Stimulated activated CD4-positive, alpha-beta T cell treated with anti-CD3 and anti-CD28 coated beads, TNF-alpha, amount 100 ng/mL, for 48 hours (primary cell): ENCODE measurements at places on chromosomes 6 and 20.

- no peak for DNase-seq
Observed at GRCh38 chr6:123808556-123808955, 4.9 kb downstream of the NKAIN2 start.

DNA sequence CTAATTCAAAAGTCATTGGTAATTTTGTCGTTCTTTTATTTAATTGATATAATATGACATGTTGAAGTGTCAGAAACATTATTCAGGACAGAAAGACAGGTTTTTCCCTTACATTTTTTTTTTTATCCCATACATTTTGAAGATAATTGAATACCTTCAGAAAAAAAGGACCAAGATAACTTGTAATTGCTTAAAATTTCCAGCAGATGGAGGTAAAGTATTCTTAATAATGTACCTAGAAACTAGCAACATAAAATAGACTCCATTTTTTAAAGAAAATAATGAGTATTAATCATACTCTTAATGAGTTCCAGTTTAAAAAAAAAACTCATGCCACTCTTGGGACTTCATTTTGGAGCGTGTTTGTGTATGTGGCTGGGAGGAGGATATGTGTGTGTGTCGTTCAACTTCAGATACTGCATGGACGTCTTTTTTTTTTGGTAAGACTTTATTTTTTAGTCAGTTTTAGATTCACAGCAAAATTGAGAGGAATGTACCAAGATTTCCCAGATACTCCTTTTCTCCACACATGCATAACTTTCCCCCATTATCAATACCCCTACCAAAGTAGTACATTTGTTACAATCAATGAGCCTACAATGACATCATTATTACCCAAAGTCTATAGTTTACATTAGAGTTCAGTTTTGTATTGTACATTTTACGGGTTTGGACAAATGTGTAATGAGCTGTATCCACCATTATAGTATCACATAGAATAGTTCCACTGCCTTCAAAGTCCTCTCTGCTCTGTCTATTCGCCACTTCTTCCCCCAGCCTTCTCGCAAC, 79.4 kb downstream of the ROS1 start:
- DNase-seq, result no peak

GRCh38 chr6:140809694-140810101, 1323.0 kb upstream of the GJE1 start:
- DNase-seq, result no peak

DNA sequence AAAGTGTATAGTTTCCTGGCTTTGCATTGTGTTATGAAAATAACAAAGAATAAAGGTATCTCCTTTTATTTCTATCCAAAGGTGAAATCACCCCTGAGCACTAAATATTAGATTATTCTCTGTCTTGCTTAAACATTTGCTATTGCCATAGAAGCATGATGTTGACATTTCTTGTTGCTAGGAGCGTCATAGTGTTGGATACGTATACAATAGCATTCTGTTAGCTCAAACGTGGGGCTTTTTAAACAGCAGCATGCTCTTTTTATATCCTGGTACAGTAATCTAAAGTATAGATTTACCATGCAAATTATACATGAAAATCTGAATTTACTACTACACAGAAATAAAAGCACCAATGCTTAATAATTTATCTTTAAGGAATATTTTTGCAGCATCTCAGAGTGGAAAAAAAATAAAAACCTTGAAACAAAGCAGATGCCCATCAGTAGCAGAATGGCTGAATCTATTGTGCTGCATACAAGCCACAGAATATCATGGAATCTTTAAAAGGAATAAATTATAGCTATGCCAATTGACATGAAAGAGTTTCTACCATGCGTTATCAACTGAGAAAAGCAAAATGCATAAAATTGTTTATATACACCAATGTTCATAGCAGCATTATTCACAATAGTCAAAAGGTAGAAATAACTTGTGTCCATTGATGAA, 9.6 kb upstream of the HSF2 start:
- no peak for DNase-seq

DNA sequence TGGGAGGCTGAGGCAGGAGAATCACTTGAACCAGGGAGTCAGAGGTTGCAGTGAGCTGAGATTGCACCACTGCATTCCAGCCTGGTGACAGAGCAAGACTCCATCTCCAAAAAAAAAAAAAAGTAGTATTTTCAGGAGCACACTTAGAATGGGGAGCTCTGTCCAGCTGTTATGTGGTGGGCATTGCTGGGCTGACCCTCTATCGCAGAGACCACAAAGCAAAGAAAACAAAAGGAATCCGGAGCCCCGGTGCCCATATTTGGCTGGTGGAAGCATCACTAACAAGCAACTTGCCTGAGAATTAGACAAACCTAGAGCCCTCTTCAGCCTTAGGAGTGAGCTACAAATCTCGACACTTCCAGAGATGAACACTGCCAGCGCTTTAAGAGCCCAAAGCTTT, 137.3 kb upstream of the GPR6 start:
- no peak for DNase-seq

DNA sequence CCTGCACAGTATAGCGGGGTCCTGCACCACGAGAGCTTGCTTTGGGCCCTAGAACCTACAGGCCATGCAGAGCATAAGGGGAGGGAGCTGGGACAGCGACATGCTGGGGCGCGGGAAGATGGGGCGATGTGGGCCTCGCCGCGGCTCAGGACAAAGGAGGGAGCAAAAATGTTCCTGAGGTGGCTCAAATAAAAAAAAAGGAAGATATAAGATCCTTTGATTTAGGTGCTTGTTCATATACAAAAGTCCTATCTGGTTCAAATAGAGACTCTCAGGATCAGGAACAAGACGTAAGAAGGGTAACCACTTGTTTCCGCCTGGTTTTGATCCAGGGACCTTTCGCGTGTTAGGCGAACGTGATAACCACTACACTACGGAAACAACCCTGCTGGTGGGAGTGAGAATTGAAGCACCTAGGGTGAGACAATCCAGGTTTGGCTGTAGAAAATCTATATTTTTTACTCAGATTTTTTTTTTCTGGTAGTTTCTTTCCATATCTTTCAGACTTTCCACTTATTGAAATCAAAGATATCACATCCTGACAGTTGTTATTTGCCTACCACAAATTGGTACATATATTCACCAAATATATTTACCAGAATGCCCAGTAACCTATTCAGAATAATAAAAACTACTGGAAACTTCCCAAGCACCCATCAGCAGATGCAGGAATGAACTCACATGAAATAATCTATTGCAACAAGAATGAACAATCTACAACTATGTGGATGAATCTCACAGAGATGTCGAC, 177.9 kb upstream of the ZNF184 start:
- no peak for DNase-seq

GRCh38 chr6:114049367-114049966, 78.5 kb upstream of the HDAC2 start:
- no peak for DNase-seq

- no peak for DNase-seq
Observed at GRCh38 chr6:391559-392440, at the start of gene IRF4. IRF4 (plus strand) TSS chr6:391752; CDS start chr6:393153, 1,401 bp downstream.

DNA sequence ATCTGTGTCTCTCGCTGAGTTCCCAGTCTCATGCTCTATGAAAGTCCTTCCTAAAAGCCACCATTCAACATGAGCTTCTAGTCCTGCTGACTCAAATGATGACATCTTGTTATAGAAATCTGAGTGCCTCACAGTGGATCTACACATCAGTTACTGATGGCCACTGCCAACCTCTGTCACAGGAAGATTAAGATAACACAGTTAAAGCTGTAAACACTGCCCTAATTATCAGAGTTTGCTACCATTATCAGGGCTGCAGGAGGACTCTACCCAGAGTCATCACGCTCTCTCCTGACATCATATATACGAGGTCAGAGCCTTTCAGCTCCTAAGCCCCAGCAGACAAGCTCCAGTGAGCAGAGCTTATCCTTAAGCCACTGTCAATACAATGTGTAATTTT, 63.2 kb downstream of the HIVEP2 start:
- no peak for DNase-seq

GRCh38 chr20:39108746-39109145, 146.6 kb downstream of the DHX35 start:
- no peak for DNase-seq

DNA sequence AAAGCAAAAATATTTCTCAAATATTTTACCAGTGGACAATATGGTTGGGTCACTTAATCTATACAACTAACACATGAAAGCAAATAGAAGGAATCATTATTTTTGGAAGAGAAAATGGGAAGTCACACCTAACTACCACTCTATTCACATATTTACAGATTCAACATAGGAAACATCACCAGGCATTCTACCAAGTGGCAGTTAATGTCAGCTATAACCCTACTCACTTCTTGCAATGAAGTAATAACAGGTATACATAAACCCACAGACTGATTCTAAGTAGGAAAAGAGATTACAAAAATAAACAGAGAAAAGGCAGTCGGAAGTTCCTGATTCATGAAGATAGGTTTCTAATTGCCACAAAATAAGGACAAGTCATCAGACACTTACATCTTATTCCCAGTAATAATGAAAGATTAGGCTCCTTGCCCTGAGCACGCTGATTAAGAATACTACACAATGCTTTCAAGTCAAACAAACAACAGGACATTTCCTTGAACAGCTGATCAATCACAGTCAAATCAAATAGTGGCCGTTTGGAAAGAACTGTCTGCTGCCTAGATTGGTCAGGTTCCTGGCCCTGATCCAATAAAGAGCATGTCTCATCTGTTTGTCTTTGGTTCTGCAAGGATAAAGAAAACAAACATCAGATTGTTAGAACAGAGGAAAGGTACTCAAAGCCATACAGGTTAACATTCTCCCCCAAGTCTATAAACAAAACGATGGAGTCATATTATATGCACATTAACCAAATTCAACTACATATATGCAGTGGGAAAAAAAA, 79.2 kb upstream of the PLN start:
- DNase-seq, result no peak

- no peak for DNase-seq
Observed at GRCh38 chr6:20978151-20978614, 443.9 kb downstream of the CDKAL1 start.

- DNase-seq, result no peak
Observed at GRCh38 chr20:57661746-57662455, 41.7 kb upstream of the ZBP1 start.

GRCh38 chr20:35436177-35436573, 1.9 kb downstream of the GDF5 start:
- DNase-seq, result no peak

DNA sequence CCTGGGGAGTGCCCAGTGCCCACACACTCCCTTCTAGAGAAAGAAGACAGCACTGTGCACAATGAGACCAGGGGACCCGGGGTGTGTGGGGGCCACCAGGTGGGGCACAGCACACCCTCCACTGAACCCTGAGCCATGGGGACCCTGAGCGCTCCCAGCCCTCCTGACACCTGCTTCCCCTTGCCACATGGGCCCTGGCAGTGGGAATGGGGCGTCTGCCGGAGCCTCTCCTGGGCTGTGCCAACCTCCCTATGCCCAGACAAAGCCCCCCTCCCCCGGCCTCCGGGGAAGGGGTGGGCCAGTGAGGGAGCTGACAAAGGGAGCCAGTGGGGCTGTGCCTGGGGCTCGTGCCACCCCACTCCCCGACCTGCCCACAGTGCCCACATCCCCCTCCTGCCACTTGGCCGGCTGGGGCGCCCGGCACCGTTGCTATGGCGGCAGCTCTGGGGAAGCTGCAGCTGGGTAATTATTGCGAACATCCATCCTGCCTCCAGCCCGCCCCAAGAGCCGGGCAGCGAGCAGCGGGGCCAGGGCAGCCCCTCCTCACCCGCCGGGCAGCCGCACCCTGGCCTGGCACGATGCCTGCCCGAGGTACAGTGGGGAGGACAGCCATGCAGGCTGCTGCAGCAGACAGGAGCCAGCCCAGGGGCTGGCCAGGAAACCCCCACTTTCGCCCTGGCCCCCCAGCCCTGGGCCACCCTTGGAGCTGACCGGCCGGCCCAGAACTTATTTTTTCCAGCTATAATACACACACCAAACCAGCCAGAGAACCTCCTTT, 41.9 kb upstream of the NOL4L start:
- DNase-seq, result no peak

DNA sequence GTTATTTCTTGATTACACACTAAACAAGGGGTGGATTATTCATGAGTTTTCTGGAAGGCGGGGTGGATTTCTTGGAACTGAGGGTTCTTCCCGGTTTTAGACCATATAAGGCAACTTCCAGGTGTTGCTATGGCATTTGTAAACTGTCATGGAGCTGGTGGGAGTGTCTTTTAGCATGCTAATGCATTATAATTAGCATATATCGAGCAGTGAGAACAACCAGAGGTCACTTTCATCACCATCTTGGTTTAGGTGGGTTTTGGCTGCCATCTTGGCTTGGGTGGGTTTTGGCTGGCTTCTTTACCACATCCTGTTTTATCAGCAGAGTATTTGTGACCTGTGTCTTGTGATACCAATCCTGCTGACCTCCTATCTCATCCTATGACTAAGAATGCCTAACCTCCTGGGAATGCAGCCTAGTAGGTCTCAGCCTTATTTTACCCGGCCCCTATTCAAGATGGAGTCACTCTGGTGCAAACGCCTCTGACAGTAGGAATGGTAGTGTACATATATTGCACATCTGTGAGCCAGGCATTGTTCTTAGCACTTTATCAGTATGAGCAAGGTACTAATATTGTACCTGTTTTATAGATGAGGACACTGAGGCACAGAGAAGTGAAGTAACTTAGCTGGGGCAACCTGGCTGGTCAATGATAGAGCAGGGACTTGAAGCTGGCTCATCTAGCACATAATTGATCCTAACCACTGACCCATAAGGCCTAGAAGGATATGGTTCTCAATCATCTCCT, 203.7 kb downstream of the NFATC2 start:
- no peak for DNase-seq

DNA sequence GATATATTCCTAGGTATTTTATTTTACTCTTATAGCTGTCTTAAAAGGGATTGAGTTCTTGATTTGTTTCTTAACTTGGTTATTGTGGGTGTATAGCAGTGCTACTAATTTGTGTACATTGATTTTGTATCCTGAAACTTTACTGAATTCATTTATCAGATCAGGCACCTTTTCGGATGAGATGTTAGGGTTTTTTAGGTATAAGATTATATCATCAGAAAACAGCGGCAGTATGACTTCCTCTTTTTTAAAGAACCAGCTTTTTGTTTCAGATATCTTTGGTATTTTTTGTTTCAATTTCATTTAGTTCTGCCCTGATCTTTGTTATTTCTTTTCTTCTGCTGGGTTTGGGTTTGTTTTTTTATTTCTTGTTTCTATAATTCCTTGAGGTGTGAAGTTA, 382.4 kb upstream of the ADGRB3 start:
- no peak for DNase-seq

DNA sequence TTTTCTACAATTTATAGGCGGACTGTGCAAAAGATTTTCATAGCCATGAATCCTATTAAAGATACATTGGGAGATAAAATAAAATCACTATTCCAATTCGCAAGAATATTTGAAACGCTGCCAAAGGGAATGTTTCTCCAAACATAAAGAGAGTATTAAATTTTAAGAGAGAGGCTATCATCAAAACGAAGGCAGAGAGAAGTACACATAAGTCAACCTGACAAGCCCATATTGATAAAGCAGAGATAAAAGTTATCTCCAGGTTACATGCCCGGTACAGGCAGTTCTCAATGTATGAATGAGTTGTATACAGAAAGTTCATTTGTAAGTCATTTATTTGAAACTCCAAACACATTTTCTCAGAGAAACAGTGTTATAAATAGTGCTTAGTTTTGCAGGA, 193.1 kb downstream of the ATXN1 start:
- no peak for DNase-seq

GRCh38 chr20:47362361-47363219, 6.1 kb upstream of the ZMYND8 start:
- DNase-seq, result no peak

GRCh38 chr6:84719152-84719551, 45.2 kb downstream of the TBX18 start:
- DNase-seq, result no peak
